ENCODE measurements at places on chromosomes 1 and 21.

- no peak for DNase-seq
Observed at GRCh38 chr1:181101581-181102226, 13.2 kb downstream of the IER5 start.

DNA sequence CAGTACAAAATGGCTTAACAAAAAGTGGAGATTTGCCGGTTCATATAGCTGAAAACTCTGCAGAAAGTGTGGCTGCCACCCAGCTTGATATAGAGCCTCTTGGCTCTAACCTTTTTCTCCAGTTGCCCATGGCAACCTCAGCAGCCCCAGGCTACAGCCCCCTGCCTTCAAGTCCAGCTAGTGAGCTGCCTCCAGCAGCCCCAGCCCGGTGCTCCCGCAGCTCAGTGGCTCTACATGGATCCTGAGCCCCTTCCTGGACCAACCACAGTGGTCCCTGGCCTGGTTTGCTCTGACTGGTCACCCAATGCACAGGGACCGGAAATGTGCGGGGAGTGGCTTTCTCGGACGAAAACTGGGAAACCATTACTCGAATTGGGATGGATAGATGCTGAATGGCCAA is 13.3 kb upstream of the ATF3 start:
- DNase-seq = no peak

GRCh38 chr1:78061825-78062523 is 16.2 kb downstream of the GIPC2 start:
- no peak for DNase-seq

GRCh38 chr1:215865060-215865459 is 298.0 kb downstream of the KCTD3 start:
- no peak for DNase-seq

- no peak for DNase-seq
Observed at GRCh38 chr1:208641579-208642280, 397.5 kb upstream of the PLXNA2 start.

GRCh38 chr1:198917226-198917625 is 278.4 kb downstream of the PTPRC start:
- DNase-seq = no peak

DNA sequence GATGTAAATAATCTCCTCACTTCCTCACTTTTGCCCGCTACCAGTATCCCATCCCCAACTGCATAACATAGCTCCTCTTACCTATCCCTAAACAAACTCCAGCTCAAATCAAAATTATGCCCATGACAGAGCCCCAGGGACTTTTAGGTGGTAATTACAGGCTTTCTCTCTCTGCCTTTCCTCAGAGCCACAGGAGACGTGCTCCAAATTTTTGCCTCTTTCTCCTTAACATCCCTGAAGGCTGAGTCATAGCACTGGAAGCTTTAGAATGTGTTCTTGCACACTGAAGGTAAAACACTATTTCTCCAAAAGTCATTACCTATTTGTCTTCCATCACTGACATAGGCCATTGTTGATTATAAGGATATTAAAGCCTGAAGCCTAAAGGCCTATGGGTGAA is 263.5 kb upstream of the PLD5 start:
- no peak for DNase-seq

DNA sequence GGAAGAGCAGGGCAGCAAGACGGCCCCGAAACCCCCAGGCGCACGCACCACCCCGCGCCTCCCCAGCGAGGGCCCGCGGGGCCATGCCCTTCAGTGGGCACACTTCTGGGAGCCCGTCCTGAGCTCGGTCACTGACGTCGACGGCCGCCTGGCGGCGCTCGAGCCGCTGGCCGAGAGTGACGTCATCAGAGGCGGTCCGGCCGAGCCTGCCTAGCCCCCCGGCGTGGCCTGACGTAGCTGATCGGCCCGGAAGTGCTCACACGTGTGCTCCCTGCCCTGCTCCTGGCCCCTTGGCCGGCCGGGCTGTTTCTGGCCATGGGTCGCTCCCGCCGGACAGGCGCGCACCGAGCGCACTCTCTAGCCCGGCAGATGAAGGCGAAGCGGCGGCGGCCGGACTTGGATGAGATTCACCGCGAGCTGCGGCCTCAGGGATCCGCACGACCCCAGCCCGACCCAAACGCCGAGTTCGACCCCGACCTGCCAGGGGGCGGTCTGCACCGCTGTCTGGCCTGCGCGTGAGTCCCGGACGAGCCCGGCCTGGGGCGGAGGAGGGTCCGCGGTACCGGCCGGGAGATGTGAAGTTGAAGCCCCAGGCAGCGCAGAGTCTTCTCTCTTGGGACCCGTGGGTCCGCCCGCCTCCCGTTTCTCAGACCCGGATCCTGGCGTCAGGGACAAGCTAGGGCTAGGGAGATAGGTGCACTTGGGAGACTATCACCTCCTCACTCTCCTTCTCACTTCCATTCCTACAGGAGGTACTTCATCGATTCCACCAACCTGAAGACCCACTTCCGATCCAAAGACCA is at the start of gene ZNF593:
TSS of gene ZNF593 (plus strand) at position 240 of the 803 bp plus-strand sequence. CDS start at position 316, 76 bp downstream.
- peak; percentile 90 for DNase-seq

- no peak for DNase-seq
Observed at GRCh38 chr1:211532088-211532444, 40.1 kb upstream of the RD3 start.

GRCh38 chr1:213523781-213524398 is 463.9 kb upstream of the PROX1 start:
- no peak for DNase-seq

DNA sequence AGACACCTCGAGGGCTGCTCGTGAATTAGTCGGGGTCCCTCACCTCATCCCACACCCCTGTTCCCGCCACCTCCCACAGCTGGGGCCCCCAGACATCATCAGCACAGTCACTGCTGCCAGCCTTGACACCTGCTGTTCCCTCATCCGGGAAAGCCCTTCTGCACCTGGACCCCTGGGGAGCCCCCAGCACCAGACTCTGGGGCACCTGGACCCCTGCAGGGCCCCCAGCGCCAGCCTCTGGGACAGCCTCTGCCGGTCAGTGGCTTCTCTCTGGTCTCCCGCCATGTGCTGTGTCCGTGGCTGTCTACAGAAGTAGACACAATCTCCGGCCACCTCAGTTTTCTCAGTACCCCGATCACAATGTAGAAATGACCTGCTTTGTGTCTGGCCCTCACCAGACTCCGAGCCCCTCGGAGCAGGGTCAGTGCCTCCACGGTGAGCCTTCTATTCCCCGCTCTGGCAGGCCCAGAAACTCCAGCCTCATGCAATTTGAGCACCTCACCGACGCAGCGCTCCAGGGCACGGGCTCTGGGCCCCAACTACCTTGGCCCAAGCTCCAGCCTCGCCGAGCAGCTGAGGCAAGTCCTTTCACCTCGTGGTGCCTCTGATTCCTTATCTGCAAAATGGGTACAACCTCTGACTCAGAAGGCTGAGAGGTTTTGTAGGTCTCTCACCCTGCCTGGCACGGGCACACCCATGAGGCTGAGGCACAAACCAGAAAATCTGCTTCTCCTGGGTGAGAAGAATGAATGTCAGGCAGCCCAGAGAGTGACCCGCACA is 84.7 kb downstream of the RIPK4 start:
- no peak for DNase-seq

DNA sequence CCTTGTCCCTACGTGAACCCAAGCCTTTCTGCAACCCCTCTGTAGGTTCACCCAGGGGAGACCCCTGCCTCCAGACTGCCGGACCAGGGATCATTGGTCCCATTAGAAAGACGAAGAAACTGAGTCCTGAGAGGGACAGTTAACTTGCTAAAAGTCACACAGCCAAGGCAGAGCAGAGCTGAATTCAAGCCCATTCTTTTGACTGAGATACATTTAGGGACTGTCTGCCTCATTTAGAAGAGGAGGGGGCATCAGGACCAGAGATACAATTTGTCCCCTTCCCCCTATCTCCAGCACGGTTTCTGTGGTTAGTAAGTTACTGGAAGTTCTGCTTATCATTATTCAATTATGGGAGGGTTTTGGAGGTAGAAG is 19.1 kb downstream of the KCNQ4 start:
- DNase-seq = no peak

GRCh38 chr1:43552813-43553212 is 22.1 kb downstream of the PTPRF start:
- DNase-seq = no peak
